ENCODE measurements at places on chromosomes 6 and 20.

DNA sequence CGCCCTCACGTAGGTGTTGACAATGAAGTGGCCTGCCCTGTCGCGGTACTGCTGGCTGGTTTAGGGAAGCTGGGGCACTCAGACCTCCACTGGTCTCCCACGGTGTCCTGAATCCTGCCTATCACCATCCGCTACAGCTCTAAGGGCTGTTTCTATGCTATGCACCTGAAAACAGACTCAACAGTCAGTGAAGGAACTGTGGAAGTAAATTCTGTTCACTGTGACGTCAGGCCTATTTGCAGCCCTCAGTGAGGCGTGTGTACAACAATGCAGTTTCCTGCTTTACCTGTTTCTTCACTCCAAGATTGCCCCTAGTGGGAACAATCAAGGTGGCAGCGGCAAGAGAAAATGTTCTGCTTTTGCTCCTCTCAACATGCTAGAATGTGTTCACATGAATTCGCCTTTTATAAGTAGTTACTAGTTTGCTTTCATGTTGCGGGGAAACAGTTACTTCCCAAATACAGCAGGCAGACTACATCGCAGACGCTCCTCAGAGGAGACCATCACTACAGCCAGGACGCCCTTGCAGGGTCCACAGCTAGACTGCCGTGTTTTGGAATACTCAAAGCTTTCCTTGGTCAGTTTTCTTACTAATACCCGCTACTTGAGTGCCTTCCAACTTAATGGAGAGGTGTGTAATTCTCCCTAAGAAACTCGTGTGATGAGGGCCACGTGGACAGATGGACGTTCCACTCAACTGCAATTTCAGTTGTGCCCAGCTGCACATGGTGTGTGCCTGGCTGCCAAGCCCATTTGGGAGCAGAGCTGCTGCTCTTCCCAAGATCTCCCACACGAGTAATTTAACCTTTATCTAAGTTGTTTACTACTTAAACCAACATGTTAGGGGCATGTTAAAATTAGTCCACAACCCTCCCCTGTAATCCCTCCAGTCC is 25.4 kb downstream of the DIDO1 start:
- DNase-seq: no peak

DNA sequence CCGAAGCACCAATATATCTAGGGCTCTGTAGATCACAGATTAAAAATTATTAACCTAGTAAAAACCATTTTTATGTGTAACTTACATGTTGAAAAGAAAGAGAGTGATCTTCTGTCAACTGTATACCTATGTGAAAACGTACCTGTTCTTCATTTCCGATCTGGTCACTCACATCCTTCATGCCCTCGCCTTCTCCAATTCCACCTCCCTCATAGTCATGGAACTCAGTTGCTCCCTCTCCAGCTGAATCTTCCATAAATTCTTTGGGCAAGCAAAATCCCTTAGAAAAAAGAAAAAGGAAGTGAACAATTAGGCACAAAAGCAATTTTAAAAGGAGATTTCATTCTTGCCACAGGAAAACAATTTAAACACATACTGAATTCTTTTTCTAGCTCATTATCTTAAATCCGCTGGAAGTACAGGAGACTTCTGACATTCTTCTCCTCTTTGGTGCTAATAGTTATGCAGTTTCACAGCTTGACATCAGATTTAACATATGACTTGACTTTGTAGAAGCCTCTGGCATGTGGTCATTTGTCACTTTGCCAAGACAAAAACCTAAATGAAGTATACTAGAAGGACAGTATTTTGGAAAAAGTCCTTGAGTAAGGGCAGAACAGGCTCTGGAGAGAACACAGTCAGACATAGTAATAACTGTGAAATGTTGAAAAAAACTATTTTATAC is 29.5 kb upstream of the LYRM2 start:
- DNase-seq: no peak

DNA sequence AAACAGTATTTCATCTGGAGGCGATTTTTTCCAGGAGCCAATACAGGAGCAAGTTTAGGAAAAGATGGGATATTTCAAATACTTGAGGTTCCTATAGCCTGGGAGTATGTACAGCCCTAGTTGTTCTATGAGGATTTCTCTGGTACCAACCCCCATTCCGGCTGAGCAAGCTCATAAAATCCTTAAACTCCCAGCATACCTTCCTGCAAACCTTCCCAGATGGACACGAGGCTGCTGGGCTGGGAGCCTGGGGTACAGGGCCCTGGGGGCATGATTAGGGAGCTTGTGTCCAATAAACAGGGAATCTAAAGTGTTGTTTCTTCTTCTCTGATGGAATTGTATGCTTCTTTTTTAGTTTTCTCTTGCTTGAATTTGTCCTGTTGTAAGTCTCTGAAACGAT is 1.5 kb downstream of the PRRC2A start:
- DNase-seq: no peak

- DNase-seq: no peak
Measured at GRCh38 chr6:25794784-25795183, 37.1 kb downstream of the SLC17A1 start.

DNA sequence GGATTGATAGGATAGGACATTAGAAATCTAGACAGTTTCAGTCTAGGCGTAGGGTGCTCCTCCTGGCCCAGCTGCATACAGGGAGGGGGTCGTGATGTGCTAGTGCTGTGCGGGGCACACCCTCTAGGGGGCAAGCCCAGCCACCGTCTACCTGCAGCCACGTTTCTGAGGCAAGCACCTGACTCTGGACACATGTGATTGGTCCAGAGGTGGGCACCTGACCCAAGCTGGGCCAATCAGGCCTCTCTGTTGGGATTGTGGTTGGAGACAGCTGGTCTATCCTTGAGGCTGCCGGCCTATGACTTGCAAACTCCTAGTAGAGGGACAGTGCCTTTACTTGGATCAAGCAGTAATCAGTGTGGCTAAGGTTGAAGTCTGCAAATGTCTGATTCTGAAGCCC is 317.1 kb downstream of the BMP7 start:
- DNase-seq: no peak

DNA sequence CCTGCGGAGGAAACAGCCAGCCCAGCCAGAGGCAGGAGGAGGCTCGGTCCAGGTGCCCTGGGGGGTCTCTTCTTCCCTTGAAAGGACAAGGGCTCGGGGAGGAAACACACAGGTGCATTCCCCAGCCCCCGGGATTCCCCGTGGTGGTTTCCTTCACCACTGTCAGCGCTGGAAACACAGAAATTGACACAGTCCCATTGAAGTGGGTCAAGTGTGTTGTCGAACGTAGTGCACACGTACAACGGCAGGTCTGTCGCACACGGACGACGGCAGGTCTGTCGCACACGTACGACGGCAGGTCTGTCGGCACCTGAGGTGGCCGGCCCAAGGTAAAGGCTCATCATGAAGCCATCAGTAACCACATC is 80.9 kb downstream of the DLL1 start:
- DNase-seq: no peak

GRCh38 chr6:20400456-20401204 is 1.0 kb upstream of the E2F3 start:
- no peak for DNase-seq

DNA sequence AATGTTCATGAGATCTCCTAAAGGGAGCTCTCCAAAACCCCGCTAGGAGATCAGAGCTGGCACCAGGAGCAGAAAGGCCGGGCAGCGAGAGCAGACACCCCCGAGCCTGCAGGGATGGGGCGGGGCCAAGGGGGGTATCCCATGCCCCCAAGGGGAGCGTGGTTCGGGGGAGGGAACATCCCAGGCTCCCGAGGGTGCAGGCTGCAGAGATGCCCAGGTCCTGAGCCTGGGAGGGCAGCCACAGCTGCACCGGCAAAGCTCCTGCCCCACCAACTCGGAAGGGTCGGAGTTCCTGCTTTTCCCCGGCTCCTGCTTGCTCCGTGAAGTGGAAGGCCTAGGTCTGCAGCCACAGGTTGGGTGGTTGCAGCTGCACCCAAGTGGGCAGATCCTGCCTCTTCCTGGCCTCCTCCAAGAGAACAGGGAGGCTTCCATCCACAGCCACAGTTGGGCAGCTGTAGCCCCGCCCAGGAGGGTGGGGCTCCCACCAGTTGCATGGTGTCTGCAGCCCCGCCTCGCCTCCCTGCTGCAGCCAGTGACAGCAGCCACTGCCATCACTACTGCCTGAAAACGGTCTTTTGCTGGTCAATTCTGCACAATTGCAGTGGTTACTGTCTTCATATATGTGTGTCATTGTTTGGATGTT is 13.4 kb upstream of the GMNN start:
- DNase-seq: no peak

- no peak for DNase-seq
Measured at GRCh38 chr6:43746613-43747102, 23.4 kb upstream of the VEGFA start.

DNA sequence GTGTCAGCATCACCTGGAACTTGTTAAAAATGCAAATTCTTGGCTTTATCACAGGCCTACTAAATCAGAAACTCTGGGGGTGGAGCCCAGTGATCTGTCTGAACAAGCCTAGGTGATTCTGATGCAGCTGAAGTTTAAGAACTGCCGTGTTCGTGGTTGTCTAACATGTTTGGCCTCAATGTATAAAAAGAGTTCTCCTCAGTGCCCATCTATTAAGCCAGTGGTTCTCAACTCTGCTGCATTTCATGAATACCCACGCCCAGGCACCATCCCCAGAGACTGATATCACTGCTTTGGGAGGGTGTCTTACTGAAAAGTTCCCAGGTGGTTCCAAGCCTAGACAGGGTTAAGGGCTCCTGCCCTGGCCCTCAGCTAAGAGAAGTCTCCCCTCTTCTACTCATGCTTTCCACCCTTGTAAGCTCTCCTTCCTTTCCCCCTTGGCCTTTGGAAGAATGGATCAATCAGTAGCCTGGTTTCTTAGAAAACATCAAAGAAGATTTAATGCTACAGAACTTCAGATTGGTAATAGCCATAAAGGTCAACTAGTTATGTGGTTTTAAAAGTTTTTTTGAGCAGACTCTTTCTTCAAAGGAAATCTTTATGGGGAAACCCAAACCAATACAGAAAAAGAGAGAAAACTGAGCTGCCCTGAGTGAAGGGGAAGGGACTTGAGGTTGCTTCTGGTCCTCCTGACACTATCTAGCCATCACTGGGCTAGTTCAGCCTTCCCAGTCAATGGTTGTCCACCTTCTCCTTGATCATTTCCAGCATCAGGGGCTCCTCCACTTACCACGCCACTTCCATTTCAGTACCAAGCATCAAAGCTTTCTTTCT is 38.9 kb upstream of the TNFAIP3 start:
- no peak for DNase-seq

- no peak for DNase-seq
Measured at GRCh38 chr6:79082304-79082703, 4.2 kb upstream of the PHIP start.

DNA sequence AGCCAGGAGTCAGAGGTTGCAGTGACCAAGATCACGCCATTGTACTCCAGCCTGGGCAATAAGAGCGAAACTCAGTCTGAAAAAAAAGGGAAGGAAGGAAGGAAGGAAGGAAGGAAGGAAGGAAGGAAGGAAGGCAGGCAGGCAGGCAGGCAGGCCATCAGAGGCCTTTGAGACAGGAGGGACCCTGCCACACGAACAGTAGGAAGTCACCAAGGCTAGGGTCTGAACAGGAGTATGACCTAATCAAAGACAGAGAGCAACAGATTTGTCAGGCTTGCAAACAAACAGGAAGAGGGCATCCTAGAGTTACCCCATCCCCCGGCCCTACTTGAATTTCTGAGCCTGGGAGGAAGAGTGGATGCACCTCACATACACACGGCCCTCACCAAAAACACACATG is 67.1 kb downstream of the FGD2 start:
- DNase-seq: no peak

GRCh38 chr6:20220359-20220758 is 8.1 kb upstream of the MBOAT1 start:
- no peak for DNase-seq

DNA sequence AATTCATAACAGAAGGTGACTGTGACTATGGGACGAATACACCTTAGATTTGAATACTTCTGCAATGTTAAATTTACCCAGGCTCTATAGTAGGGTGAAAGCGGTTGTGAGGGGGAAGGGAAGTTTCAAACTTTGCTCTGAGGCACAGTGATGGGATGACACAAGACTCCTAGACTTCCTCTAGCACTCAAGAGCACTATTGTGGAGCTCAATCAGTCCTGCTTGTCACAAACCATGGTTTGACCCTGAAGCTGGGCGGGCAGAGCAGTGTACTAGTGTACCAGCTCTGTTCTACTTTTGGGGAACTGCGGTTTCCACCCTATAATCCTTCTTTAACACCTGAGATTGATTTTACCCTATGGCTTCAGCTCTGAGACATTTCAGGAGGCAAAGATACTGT is 17.1 kb downstream of the TRIM27 start:
- no peak for DNase-seq

- DNase-seq: no peak
Measured at GRCh38 chr6:33875141-33875581, 71.4 kb upstream of the MLN start.

DNA sequence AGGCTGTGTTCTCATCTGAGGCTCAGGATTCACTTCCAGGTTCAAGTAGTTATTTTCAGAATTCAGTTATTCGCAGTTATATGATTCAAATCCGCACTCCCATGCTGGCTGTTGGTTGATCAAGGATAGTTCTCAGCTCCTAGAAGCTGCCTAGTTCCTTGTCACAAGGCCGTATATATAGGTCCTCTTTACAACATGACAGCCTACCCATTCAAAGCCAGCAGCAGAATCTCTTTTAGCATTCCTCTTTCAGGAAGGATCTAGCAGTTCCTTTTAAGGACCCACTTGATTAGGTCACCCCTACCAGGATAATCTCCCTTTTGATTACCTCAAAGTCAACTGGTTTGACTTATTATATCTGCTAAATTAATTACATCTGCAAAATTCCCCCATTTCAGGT is 23.8 kb upstream of the LAMP5 start:
- no peak for DNase-seq

DNA sequence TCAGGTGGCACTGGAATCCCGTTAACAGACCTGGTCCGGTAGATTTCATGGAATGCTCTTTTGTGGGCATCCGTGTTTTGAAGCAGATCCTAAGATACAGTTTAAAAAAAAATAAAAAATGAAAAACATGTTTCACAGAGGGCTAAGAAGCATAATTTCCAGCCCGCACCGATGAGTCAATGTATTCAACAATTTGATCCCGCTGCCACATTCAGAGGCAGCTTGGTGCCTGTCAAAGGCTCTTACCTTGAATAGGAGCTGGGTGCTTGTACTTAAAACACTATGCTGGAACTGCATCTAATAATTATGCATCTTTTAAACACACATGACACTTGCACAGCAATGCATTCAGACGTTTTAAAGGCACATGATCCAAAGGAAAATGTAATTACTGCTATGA is 164.8 kb downstream of the SYNE1 start:
- no peak for DNase-seq

- DNase-seq: no peak
Measured at GRCh38 chr6:155604991-155605390, 149.4 kb upstream of the NOX3 start.

- DNase-seq: no peak
Measured at GRCh38 chr6:80454661-80455365, 348.3 kb downstream of the BCKDHB start.

All from GM12864 (cell line).